ENCODE measurements at places on chromosomes 4 and X.

GRCh38 chrX:150542846-150543229 is 25.6 kb upstream of the MTM1 start:
- DNase-seq = peak; percentile 48

DNA sequence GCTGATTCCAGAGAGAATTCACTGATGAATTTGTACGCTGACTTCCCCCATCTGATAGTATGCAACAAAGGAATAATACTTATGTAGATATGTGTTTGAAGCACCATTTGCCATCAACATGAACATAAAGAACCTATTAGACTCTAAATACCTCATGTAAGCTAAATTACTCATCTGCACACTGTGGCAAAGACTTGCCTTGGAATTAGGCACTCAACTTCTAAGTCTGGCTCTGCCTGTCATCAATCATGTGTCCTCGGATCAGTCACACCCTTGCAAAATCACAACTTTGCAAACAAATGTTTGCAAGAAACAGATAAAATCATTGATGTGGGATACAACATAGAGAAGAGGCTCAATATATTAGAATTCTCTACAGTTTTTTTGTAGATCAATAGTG is 169.9 kb upstream of the LDB2 start:
- DNase-seq = no peak

DNA sequence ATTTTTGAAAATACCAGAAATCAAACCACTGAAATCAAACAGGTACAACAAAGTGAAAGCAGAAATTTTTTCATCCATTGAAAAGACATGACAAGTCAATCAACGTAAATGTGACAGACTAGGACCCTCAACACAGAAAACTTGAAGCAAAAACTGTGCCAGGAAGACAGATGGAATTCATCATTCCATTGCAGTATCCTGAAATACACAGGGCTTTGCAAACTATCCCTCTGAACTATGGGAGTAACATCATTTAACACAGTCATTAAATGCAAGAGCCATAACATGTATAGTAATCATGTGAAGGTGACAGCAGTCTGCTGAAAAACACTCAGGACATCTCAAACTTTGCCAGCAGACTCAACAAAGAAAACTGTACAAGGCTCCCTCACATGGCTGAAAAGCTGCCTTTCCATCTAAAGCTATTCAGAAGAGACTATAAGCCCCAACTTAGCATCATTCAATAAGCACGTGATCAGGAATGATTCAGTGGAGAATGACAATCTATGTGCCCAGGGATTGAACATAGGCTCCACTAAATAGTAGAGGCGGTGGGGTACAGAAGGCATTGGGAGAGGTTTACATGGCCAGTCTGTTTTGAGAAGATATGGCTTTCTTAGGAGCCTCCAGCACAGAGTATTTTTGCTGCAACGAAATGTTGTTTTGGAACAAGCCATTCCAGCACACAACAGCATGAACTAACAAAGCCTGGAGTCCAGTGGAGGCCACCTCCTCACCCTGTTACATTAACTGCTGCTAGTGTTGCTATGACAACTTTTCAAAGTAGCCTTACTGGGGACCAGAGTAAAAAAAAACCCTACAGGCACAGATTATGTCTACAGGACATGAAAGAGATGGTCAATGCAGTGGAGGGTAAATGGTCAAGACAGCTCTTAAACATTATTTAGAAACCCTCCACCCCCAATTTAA is 274.5 kb upstream of the NOCT start:
- DNase-seq = no peak

- DNase-seq = no peak
These were observed 10.5 kb downstream of the SLC6A8 start for GRCh38 chrX:153697924-153698865.

DNA sequence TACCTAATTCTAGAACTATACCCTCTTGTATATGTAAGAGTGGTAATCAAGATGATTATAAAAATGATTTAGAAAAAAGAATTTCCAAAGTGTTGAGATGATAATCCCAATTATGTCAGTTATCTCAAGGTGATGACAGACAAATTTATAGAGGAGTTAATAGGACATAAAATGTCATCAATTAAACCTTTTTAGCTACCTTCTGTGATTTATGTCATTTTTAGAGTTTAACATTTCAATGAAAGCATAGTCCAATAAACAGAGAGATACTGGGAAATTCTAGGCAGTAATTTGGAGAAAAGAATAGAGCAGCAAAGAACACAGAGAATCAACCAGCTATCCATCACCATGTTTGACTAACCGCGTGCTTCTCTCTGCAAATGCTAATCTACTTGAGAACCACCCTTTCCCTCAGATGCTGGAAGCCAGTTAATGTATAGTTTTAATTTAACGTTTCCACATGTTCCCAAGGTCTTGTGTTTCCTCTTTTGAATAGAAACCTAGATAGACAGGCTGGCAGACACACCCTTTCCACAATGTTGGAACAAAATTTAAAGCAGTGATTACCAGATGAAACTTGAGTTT is 433.1 kb upstream of the FAM241A start:
- DNase-seq = no peak

GRCh38 chr4:76012388-76012801 is 5.1 kb upstream of the CXCL9 start:
- no peak for DNase-seq

- DNase-seq = no peak
These were observed 304.9 kb downstream of the GBA3 start for GRCh38 chr4:22997358-22998224.

- no peak for DNase-seq
These were observed 11.3 kb downstream of the MAGEA1 start for GRCh38 chrX:153190381-153190780.

GRCh38 chr4:90745176-90745575 is 618.0 kb downstream of the CCSER1 start:
- DNase-seq = no peak

GRCh38 chr4:17232566-17233253 is 279.2 kb downstream of the QDPR start:
- no peak for DNase-seq

- DNase-seq = no peak
These were observed 225.1 kb upstream of the GPC4 start for GRCh38 chrX:133640161-133641015.

- no peak for DNase-seq
These were observed 10.8 kb upstream of the HHIP start for GRCh38 chr4:144634978-144635747.

GRCh38 chr4:2045518-2045951 is 13.6 kb upstream of the NAT8L start:
- DNase-seq = no peak

- DNase-seq = no peak
These were observed 97.5 kb upstream of the STOX2 start for GRCh38 chr4:183807420-183808096.

DNA sequence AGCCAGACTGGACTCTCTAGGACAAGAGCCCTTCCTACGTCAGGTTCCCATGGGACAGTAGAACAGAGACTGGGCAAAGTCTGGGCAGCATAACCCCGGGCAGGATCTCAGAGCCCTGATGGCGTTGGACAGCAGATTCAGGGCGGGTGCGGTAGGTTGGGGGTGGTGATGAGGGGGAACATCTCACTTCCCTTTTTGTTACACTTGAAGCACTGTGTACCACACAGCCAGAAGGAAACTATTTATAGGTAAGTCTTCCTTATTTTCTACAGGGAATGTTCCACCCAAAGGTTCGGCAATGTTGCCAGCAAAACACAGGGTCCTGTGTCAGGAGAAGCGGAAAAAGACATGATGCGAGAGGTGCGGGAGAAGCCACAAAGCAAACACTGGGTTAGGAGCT is 54.3 kb downstream of the TSC22D3 start:
- DNase-seq = no peak

DNA sequence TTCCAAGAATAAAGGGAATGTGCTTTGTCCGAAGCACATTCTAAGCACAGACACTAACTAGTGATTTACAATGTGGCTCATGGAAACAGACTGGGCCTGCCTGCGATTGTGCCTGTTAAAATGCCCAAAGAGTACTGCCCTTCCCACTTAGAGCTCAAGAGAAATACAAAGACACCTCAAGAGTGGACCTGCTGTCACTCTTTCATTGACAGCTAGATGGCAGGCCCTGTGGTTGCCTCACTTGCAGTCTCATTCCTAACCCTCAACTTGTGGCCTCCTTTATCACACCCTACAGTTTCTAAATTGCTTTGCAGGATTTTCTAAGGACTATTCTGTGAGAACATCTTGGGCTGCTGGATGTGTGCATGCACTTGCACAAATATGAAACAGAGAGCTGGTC is 331.0 kb upstream of the EMCN start:
- DNase-seq = no peak

DNA sequence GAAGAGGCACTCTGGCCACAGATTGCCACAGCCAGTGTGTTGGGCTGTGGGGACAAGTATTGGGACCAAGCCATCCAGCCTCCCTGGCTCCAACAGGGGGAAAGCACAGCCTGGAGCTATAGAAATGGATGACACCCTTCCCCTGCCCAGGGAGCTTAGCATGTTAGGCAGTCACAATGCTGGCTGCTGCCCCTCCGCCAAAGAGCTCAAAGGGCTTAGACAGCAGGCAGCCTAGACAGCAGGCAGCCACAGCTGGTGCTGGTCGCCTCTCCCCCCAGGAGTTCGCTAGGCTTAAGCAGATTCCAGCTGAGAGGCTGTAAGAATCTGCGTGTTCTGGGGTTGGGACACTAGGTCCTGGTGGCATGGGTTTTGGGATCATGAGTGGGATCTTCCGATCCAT is 94.5 kb upstream of the MXRA5 start:
- DNase-seq = no peak

DNA sequence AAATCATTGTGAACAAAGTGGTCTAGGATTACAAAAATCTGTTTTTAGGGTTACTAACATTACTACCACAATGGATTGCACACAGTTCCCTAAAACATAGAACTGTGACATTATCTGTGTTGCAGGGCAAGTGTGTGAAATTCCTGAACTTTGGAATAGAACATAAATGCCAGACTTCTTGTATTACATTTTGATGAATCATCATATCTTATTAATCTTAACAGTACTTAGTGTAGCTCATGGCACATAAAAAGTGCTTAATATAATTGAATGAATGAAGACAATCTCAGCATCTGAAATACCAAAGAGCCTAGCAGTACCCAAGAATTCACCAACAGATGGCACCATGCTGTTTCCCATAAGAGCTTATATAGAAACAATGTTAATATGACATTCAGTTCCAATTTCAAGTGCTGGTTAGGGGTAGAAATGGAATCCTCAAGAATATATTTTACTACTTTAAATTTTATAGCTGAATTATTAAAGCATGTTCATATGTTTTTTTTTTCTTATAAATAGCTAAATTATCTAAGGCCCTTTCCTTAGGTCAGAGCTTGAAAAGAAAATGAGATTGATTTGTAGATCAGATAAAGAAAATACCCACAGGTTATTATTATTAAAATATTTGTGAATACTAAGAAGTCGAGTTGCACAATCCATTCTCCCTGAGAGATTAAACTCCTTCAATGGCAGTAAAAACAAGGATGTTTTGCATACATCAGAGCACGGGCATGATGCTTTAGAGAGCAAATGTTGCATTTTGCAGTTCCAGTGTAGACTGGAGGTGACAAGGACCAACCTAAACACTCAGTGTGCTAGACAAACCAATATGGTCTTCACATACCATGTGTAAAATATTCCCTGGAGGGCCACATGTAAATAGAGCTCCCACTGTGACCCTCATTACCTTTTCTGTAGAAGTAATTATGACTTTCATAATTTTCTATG is 25.7 kb upstream of the SHISA3 start:
- peak; percentile 62 for DNase-seq

DNA sequence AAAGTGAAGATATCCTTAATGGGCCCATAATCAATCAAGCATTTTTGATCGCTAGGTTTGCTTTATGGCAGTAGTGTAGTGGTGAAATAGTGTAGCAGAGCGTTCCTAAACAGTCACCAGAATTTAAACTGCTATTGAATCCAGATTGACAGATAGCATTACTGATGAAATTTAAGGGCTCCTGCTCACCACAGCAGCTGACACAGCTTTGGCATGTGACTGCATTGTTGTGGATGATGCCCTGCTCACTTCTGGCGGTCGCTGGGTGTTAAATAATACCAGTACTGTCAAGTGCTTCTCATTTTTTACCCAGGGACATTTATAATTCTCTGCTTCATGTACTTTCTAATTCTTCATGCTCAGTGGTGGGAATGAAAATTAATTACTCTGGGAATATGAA is 102.0 kb upstream of the ARHGAP24 start:
- DNase-seq = no peak

DNA sequence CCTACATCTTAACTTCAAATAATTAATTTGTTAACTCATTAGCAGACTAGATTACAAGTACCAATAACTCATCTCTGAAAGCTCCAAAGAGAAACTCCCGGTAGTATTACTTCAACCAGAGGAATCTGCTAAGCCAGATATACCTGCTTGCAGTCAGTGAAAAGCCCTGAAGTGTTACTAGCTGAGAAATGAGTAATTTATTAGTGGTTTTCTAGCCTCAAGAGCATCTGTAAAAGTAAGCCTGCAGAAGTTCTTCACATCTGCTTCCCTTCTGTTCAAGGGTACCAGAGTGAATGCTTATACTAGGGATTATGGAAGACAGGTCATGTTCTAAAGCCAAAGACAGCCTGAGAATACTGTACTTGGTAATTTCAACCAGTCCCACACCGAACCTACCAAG is 34.7 kb downstream of the IRS4 start:
- DNase-seq = no peak

DNA sequence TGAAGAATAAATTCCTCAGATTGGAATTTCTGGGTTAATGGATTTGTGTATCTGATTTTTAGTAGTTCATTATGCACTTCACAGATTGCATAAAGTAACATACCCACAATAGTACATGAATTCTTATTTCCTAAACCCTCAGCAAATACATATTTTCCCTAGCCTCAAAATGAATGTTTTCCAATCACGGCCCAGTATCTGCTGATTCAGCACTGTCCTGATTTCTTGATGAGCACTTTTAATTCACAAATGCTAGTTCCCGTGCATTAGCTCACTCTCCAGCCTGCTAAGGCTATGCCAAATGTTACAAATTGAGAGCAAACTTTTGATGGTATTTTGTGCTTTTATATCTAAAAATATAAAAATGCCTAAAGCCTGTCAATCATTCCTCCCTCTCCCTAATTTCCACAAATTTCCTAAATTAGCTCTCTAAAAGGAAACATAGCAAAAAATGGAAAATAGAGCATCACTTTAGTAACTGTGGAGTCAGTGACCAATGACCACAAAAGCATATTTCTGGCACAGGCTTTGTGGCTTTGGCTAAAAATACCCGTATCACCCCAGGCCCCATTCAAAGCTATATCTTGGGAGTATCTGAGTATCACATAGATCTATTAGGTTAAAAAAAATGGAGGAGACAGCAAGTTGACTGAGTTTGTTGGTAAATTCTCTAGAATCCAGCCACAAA is 75.5 kb downstream of the NAF1 start:
- DNase-seq = no peak

Data from GM13976 (cell line).